ENCODE measurements at places on chromosomes 6 and 20. TPM values are rescaled to one million over a fixed set of nuclear protein-coding genes. Genes with fewer than 3 reads are reported as not detected.

Gene KCNK5
- total RNA-seq = 8.5 TPM

- no peak overlapping the region for H3K4me3 ChIP-seq
- no peaks in the 10 kb centered on the region for H3K27me3 ChIP-seq
- DNase-seq = no peak
Measured at GRCh38 chr6:102571236-102571908, 1177.9 kb downstream of the GRIK2 start.

- peak overlapping the region; percentile 44 for H3K27ac ChIP-seq
- DNase-seq = no peak
- H3K4me1 ChIP-seq = peaks cover 17% of the 10 kb centered on the region
- peak overlapping the region; percentile 60 for H3K4me3 ChIP-seq
- peaks cover 15% of the 10 kb centered on the region for H3K27me3 ChIP-seq
- H3K36me3 ChIP-seq = peaks cover 17% of the 10 kb centered on the region
Measured at GRCh38 chr20:29325304-29325640, 1932.2 kb upstream of the DEFB115 start.

Gene UBE2C
- 154 TPM for total RNA-seq

Gene ZSCAN23
- total RNA-seq = 1.3 TPM

GRCh38 chr20:57870597-57871236 lies 160.9 kb upstream of the PMEPA1 start:
- no peak for DNase-seq
- H3K36me3 ChIP-seq = no peaks in the 10 kb centered on the region

GRCh38 chr20:63087872-63088680 lies 81.3 kb upstream of the BHLHE23 start:
- no peaks in the 10 kb centered on the region for H3K27me3 ChIP-seq
- no peaks in the 10 kb centered on the region for H3K4me1 ChIP-seq
- DNase-seq = peak; percentile 15
- no peak overlapping the region for H3K27ac ChIP-seq
- no peak overlapping the region for H3K4me3 ChIP-seq

DNA sequence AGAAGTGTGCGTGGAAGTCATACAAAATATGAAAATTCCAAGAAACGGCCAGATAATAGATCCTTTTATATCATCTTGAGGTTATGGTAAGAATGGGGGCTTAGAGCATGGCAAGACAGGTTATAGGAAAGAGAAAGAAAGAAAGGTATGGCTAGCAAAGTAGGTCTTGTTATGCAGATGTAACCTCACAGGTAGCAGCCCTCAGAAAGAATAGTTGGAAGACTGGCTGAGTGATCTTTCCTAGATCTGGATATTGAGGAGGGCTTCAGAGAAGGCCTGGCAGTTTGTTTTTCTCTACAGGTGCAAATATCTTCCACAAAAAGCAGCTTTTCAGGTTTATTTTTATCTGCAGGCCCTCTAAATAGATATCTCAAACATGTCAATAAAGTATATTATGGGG lies 679.5 kb downstream of the KHDRBS2 start:
- H3K4me1 ChIP-seq = no peaks in the 10 kb centered on the region
- H3K27me3 ChIP-seq = no peaks in the 10 kb centered on the region
- H3K36me3 ChIP-seq = peaks cover 2% of the 10 kb centered on the region
- no peak overlapping the region for H3K4me3 ChIP-seq
- no peak for DNase-seq

Gene SEL1L2
- not detected for total RNA-seq

- no peaks in the 10 kb centered on the region for H3K36me3 ChIP-seq
- H3K27ac ChIP-seq = no peak overlapping the region
- H3K4me3 ChIP-seq = no peak overlapping the region
- no peaks in the 10 kb centered on the region for H3K4me1 ChIP-seq
Measured at GRCh38 chr6:166056637-166057036, 111.0 kb downstream of the TBXT start.

- peaks cover under 1% of the 10 kb centered on the region for H3K4me1 ChIP-seq
- no peak overlapping the region for H3K27ac ChIP-seq
- no peak overlapping the region for H3K4me3 ChIP-seq
- H3K27me3 ChIP-seq = no peaks in the 10 kb centered on the region
Measured at GRCh38 chr6:45686841-45687569, 309.3 kb upstream of the SUPT3H start.

Gene OR2J3
- not detected for total RNA-seq

Gene CLDN20
- total RNA-seq = not detected

Gene MYBL2
- 72.6 TPM for total RNA-seq

GRCh38 chr6:133130863-133131262 lies 110.3 kb upstream of the EYA4 start:
- no peak overlapping the region for H3K4me3 ChIP-seq
- no peaks in the 10 kb centered on the region for H3K27me3 ChIP-seq
- no peak for DNase-seq
- no peak overlapping the region for H3K27ac ChIP-seq
- no peaks in the 10 kb centered on the region for H3K4me1 ChIP-seq

DNA sequence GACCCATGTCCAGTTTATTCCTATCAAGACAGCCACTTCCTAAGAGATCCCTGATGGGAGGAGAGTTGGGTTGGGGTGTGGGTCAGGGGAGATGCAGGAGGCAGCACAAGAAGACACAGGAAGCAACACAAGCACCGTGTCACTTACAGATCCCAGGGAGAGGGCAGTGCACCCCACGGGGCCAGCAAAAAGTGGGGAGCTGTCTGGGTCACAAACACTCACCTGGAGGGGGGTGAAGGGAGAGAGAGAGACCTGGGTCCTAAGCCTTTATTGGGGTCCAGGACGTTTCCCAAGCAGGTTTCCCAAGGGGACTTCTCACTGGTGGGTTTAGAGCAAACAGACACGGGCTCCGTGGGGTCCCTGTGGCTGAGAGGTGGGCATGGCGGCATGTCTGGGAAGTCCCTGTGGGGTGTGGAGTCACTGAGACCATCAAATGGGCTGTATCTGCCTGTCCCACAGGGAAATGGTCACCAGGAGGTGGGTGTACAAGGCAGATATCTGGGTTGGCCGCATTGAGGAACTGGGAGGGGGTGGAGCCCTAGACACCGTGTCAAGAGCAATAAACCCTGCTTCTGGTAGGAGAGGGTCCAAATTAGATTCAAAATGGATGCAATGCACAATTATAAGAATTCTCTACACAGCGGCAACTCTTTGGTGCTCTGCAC lies 1.6 kb upstream of the CD93 start:
- H3K4me1 ChIP-seq = peaks cover 11% of the 10 kb centered on the region
- no peak overlapping the region for H3K27ac ChIP-seq

- no peaks in the 10 kb centered on the region for H3K27me3 ChIP-seq
- H3K4me3 ChIP-seq = no peak overlapping the region
- no peak for DNase-seq
- H3K36me3 ChIP-seq = no peaks in the 10 kb centered on the region
- no peak overlapping the region for H3K27ac ChIP-seq
Measured at GRCh38 chr6:64255000-64255399, 619.4 kb downstream of the PHF3 start.

- peak overlapping the region; percentile 82 for H3K4me3 ChIP-seq
- H3K4me1 ChIP-seq = peaks cover 34% of the 10 kb centered on the region
- DNase-seq = no peak
- H3K27me3 ChIP-seq = peaks cover 67% of the 10 kb centered on the region
Measured at GRCh38 chr6:28488916-28489365, 26.7 kb downstream of the GPX6 start.

DNA sequence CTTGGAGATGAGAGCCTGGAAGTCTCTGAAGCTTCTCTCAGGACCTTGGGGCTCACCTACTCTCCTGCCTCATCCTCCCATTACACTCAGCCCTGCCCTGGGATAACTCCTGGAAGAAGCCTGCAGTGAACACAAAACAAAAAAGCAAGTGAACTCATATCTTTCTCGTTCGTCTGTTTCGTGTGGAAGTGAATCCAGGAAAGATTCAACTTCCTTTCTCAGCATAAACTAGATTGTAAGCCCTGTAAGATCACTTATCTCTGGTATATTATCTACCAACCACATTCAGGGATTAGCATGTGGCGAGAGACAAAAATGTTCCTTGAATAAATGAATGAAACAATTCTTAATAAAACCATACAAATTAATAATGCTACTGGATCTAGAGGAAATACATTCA lies 36.5 kb upstream of the FAM83C start:
- H3K4me3 ChIP-seq = no peak overlapping the region
- H3K27ac ChIP-seq = no peak overlapping the region
- peaks cover 6% of the 10 kb centered on the region for H3K4me1 ChIP-seq
- H3K27me3 ChIP-seq = no peaks in the 10 kb centered on the region
- DNase-seq = no peak
- H3K36me3 ChIP-seq = no peaks in the 10 kb centered on the region

DNA sequence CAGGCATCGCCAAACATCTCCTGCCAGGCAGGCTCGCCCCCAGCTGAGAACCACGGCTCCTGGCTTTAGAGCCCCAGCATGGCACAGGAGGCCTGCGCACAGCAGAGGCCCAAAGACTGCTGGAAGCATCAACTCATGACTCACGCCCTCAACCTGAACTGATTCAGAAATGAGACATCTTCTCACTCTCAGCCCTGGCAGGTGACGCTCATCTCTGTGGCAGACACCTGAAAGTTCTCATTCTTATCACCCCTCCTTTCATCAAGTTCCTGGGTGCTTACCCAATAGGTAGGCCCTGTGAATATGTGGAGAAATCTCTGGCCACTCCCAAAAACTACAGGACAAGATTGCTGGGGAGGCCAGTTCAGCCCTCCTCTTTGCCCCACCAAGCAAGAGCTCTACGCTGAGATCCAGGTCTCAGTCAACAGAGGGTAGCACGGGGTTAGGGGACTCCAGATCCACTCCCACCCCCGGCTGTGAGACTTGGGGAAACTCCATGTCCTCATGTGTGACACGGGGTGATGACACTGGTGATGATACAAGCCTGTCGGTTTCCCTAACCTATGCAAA lies 11.3 kb downstream of the NFATC2 start:
- peak overlapping the region; percentile 66 for H3K4me3 ChIP-seq
- H3K27ac ChIP-seq = peak overlapping the region; percentile 86
- H3K4me1 ChIP-seq = peaks cover 80% of the 10 kb centered on the region
- peaks cover 18% of the 10 kb centered on the region for H3K36me3 ChIP-seq
- DNase-seq = peak; percentile 44
- H3K27me3 ChIP-seq = no peaks in the 10 kb centered on the region

Gene SUN5
- not detected for total RNA-seq

GRCh38 chr6:168128631-168129291 lies 49.7 kb upstream of the FRMD1 start:
- peaks cover 17% of the 10 kb centered on the region for H3K27me3 ChIP-seq
- H3K36me3 ChIP-seq = no peaks in the 10 kb centered on the region
- H3K4me3 ChIP-seq = no peak overlapping the region

Gene RFX6
- not detected for total RNA-seq

Measured in activated naive CD8-positive, alpha-beta T cell treated with anti-CD3 and anti-CD28 coated beads, Interleukin-2, amount 10 ng/mL, durations not matched to agents 7 days and 5 days (primary cell).